Effector CD4-positive, alpha-beta T cell (primary cell): ENCODE measurements at places on chromosomes 3 and 15.

DNA sequence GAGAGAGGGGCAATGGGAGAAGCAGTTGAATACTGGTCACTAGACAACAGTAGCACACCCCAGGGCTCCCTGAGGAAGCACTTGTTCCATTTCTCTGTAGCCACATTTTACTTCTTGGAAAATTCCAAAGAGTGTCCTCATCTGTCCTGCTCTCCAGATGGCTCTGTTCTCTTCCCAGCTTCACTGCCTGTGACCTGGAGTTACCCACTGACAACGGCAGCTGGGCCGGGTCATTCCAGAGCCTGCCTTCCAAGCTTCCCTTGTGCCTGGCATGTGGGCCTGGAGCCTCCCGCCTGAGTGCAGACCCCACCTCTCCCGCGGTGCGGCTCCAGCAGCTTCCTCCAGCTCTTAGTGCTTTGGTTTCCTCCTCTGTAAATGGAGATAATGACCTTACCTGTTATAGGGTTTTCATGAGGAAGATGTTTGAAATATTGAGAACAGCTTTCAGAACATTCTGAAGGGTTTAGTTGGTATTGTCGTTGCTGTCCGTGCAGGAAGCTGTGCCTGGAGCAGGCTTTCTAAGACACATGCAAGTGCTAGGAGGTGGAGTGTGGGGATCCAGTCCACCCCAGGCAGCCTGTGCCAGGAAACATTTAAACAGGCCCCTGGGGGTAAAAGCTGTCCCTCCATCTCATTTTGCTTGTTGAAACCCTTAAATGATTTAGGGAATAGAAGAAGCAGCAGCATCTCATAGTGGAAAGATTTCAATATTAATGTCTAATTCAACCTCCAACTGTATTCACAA, 24.8 kb downstream of the EFCC1 start:
- DNase-seq: no peak

- no peak for DNase-seq
These were observed 74.1 kb upstream of the RNF7 start for GRCh38 chr3:141663993-141664392.

DNA sequence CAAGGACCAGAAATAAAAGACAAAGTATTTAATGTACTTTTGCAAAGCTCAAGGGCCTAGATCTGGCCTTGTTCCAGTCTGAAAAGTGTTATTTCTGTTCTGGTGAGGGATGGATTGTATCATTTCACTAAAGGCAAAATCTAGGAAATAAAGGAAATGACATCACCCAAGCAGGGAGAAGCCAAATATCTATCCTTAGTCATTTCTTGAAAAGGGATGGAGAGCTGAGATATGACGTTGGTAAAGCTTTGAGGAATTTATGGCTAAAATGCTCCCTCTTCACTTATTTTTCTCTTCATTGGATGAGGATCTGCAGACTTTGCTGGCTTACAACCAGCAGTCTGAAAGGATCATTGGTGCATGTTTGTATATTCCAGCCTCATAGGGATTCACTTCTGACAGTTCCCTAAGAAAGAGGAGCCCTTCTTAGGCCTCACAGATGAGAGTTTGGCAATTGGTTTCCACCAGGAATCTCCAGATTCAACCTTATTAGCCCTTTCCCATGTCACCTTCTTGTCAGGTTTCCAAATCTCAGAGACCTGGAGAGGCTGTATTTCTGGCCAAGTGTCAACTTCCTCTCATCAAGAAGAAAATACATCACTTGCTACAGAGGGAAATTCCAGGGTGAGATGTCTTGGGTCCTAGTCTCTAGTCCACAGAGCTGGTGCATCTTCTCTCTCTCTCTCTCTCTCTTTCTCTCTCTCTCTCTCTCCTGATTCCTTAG, 93.7 kb upstream of the BOC start:
- no peak for DNase-seq

DNA sequence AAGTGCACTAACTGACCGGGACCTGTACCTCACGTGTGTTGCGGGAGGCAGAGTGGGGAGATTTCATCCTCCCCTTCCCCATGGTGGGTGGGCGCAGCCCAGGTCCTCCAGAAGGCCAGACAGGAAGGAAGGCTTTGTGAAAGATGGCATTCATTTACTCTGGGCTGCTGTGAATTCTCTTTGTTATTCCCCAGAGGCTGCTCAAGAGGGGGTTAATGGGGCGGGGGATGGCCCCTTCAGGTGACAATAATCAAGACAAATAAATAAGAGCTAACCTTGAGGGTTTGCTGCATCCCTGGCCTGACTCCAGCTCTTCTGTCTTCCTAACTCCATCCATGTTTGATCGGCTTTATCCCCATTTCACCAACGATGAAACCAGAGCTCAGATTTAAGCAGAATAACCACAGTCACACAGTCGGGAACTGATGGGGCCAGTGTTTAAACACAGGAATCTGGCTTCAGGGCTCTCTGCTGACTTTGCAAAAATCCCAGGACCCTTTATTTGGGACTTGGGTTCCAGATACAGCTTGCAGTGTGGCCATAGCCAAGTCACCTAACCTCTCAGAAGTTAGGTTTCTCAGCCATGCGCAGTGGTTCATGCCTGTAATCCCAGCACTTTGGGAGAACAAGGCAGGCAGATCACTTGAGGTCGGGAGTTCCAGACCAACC, 16.5 kb downstream of the PIF1 start:
- DNase-seq: no peak

GRCh38 chr3:141076036-141076773, 25.1 kb downstream of the SPSB4 start:
- DNase-seq: no peak

- no peak for DNase-seq
These were observed 417.6 kb upstream of the CDIN1 start for GRCh38 chr15:36161771-36162212.

DNA sequence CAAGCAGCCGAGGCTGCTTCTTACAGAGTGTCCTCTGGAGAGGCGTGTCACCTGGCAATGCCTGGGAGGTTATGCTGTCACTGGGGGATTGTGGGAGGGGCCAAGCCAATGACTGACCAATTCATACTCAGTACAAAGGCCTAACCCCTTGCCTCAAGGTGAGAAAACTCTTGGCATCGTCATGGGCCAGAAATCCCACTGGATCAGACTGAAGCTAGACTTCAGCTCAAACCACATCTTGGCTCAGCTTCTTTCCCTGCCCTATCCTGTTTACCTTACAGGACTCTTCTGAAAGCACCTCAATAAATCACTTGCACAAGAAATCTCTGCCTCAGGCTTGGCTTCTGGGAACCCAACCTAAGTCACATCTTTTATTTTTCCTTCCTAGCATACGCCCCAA, 9.5 kb downstream of the ANAPC13 start:
- DNase-seq: no peak

DNA sequence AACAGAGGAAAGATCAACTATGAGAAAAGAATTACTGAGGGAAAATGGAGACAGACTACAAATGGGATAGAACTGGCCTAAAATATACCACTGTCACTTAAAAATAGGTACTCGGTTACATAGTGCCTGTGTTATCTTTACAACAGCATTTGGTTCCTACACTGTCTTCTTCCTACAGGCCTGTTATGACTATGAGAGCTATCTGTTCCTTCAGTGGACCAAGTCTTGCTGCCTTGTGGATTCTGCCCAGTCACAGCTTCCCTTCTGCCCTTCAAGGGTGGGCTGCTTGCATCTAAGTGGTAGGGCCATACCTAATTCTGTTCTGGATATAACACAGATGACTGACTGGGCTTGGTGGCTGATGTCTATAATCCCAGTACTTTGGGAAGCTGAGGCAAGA, 13.8 kb upstream of the ARHGEF3 start:
- no peak for DNase-seq

DNA sequence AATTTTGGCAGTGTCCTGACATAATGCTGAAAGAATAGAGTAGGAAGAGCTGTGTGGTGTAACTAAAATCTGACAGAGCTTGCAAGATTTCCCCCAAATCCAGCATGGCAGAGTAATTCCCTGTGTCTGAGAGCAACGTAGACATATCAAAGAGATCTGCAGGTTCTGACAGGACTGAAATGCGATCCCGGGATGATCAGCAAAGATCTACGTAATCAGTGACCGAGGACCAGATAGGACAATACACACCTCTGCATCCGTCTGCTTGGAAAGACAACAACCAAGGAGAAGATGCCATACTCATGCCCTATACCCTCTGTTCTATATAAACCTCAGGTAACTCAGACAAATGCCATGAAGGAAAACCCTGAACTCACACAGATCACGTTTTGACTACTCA, 26.6 kb upstream of the SYNPR start:
- no peak for DNase-seq

DNA sequence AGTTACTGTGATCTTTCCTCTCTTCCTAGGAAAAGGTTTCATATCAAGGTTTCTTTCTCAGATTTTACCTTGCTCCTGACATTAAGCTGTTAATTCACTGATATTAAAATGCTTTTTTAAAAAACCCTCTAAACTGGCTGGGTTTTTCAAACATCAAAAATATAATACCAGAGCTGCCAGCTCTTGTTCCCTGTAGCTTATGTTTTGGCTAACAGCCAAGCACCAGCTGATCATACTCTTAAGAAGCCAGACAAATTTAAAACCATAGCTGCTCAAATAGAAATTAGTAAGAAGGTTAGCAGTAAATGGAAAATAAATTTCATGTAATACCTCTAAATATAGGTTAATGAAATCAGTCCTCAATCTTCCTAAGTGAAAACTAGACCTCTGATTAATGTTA, 657.5 kb downstream of the GRM7 start:
- DNase-seq: no peak

- no peak for DNase-seq
These were observed 67.1 kb upstream of the AKAP13 start for GRCh38 chr15:85313339-85313738.

DNA sequence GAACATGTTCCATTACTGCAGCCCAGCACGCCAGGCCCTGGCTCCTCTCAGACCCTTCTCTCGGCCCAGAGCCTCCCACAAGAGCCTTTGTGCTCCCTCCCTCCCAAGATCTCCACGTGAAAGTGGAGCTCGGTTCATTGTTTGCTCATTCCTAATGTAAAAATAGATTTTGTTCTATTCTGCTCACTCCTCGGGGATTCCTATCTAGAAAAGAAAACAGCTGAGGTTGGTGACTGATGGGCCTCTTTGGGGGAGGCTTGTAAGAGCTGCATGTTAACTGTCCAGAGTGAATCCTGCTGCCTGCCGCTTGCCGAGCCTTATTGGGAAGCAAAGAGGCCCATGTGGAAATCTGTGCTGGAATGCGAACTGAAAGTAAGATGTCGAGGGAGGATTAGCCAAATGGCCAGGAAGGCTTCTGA, 267.1 kb downstream of the LRTM1 start:
- DNase-seq: no peak

GRCh38 chr3:120302361-120302760, 17.3 kb upstream of the GPR156 start:
- no peak for DNase-seq
